ENCODE measurements at places on chromosomes 16 and 17.

DNA sequence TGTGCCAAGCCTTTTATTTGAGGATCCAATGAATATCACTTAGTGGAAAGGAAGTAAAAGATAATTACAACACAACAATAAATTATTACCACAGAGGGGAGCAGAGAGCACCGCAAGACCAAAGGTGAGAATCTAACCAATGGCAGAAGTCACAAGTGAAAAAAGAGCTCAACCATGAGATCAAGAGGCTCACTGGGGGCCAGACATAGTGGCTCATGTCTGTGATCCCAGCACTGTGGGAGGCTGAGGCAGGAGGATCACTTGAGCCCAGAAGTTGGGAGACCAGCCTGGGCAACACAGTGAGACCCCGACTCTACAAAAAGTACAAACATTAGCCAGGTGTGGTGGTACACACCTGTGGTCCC, 17.7 kb downstream of the ANKRD11 start:
- DNase-seq: no peak

DNA sequence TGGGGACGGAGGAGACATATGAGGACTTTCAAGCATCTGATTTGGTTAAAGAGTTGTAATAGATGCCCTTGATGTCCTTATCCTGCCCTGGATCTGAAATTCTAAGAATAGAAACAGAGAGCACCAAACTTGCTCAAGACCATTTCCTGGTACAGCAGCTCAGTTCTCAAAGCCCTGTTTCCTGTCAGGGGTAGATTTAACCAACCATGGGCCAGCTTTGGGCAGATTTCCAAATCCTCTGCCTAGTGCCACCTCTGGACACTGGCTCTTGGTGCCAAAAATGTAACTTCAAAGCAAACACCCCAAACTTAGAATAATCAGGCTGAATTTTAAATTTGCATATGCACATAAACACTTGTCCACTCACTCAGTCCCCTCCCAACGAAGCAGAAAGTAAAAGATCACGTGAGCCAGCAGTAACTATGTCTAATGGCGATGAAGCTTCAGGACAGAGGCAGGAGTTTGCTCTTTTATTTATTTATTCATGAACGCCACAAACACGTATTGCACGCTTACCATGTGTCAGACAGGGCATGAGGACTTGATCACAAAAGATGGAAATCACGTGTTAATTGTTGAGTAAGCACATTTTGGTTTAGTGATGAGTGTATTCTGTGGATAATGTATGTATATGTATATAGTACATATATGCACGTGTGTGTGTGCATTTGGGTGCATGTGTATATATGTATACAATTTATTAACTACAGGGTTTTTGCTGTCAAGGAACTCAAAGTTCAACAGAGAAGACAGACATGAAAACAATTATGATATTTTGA, 23.1 kb upstream of the SDK2 start:
- DNase-seq: no peak

DNA sequence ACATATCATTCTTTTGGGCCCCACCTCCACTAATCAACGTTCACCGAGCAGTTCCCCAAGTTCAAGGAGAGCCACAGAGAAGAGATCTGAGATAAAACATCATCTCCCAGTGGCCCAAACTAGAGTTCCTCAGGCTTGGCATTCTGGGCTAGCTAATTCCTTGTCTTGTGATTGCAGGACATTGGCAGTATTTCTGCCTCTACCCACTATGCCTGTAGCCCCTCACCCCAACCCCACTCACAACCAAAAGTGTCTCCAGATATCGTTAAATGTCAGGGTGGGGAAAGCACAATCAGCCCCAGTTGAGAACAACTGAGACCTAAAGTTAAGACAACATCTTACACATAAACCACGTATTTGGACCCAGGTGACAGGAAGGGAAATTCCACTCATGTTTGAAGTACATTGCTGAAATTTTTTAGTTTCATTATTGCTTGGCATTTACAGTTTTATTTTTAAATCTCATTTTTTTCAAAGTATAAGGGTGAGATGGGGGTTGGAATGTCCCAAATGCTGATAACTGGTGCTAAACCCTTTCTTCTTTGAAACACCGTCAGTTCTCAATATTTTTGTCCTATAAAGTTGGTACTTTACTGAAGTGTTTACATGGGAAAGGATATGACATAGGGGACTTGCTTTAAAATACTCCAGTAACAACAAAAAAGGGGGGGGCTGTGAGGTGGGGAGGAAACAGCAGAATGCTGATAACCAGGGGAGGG, 13.6 kb downstream of the ZC3H7A start:
- DNase-seq: peak; percentile 16

DNA sequence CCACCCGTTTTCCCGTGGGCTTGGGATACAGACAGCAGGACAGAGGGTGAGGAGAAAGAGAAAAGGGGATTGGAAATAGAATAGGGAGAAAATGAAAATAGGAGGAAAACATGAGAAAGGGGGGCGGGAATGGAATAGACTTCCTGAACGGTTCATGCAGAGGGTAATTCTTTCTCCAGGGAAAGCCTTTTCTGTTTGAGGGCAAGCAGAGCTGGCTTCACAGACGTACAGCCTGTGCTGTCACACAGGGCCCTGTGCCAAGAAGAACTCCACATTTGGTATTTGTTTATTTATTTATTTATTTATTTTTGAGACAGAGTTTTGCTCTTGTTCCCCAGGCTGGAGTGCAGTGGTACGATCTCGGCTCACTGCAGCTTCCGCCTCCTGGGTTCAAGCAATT, 12.0 kb downstream of the MILR1 start:
- no peak for DNase-seq

- DNase-seq: no peak
Observed at GRCh38 chr17:61499632-61500031, 47.4 kb downstream of the TBX4 start.

- no peak for DNase-seq
Observed at GRCh38 chr17:82047914-82048570, 3.6 kb downstream of the RFNG start.

DNA sequence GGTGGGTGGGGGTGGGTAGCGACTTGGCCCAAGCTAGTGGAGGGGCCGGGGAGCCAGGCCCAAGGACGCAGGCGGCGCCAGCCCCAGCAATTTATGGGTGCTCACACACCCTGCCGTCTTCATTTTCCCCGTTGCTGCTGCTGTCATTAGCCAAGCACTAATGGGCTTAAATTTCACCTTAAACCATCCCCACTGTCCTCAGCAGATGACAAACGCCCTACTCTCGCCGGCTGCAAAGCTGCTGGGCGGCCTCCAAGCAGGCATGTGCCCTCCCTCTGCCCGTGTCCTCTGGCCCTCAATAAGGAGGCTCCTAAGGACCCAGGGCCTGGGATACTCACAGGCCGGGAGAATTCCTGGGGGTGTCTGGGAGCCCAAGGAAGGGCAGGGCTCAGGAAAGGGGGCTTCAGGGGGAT, 66.1 kb downstream of the SREBF1 start:
- no peak for DNase-seq

- no peak for DNase-seq
Observed at GRCh38 chr17:65470783-65471182, 90.7 kb downstream of the AXIN2 start.

DNA sequence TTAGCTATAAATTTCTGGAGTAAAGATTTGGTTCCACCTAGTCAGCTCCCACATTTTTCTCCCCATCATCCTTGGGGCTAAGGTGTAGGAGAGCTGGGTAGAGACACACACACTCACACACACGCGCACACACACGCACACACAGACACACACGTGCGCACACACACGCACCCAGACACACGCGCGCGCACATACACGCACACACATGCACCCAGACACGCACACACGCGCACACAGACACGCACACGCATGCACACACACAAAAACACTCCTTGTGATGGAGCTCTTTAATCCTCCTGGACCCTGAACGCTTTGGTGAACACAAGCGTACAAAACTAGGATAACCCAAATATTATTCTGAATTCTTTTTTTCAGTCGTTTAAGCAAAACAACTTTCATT, 253.6 kb downstream of the C16orf95 start:
- DNase-seq: no peak

DNA sequence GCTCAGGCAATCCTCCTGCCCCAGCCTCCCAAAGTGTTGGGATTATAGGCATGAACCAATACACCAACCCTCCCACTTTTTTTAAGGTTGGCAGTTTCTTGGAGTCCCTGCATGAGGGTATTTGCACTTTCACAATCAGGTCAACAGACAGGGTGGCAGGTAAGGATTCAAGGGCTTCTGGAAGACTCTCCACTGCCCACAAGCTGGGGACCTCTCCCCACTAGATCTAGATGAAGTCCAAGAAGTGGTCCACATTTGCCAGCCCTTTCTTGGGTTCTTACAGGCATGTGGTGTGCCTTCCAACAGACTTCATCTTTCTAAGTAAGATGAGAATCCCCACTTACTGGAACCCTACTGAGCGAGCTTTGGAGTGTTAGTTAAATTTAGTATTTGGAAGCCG, 3.9 kb downstream of the ASB16 start:
- no peak for DNase-seq

GRCh38 chr17:31416503-31416923, 25.0 kb downstream of the RAB11FIP4 start:
- DNase-seq: no peak

GRCh38 chr17:76529224-76530094, 8.1 kb downstream of the CYGB start:
- peak; percentile 84 for DNase-seq

All from AG08395 (cell line).